ENCODE measurements at places on chromosomes 5 and 9.

- DNase-seq = peak; percentile 41
Observed at GRCh38 chr9:124869466-124869985, 7.6 kb downstream of the ARPC5L start.

DNA sequence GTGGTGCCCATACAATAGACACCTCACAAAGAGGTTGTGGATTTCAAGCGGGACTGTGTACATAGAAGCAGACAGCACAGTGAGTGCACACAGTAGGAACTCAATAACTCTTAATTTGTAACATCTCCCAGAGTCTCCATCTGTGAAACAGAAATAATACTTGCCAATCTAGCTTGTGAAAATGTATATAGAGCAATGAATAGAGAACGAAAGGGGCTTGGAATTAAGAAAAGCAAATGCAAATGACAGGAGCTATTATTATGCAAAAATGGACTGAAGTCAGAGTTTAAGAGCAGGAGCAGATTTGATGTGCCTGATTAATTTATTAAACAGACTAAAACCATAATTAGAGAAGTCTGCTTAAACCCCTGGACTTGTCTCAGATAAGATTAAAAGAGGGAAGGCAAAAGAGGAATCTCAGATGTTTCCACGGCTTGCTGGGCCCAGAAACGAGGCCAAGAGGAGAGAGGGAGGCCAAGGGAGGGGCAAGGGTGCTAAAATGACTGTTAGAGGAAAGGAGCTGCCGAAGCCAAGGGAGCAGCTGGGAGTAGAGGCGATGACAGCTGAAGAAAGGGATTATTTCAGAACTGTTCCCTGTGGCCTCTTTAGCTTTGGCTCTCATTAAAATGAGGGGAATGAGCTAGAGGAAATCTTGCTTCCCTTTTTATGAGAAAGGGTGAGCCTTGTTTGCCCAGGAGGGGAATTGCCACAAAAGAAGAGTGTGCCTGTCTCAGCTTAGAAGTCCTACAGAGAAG lies 72.1 kb downstream of the FEM1C start:
- DNase-seq = no peak

DNA sequence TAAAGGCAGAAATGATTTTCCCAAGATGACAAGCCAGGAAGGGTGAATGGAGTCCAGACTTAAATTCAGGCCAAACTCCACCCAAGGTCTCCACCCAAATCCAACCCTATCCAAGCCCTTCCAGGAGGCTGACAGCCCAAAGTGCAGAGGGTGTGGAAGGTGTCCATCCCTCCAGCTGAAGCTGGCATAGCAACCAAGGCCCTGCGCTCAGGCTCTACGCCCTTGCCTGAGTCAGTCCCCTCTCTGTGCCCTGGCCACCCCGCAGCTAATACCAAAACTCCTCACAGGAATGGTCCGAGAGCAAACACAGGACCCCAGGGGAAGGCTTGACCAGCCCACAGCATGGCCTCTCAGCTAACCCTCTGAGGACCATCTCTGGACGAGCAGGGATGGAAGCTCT lies 2.1 kb downstream of the SEPTIN8 start:
- DNase-seq = no peak

DNA sequence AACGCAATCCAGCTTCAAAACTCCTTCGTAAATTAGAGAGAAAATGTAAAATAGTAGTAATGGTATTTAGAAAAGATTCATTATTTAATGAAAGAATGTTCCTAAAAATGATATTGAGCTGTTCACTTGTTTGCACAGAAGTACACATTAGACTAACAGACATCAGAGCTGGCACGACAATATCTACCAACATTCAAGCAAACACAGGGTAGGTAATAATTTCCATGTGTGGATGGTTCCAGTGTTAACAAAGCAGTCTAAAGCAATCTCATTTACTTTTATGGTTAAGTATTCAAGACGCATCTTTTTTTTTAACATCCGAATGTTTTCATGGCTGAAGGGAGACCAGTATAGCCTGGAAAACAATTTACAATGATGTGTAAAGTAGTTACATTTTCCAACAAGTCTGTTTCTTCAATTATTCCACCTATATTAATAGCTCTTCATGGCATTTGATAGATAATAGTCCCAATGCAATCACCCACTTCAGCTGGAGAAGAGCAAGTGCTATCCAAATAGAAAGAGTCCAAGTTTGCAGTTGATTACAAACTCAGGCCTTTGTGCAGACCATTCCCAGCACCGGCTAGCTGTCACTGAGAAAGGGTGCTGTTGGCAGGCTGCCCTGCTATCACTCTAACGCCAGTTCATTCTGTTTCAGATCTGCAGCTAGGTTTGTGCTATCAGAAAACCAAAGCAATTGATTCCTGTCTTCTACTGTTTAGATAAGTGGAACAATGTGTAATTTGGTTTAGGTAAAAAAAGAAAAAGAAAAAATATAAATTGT lies 458.8 kb downstream of the DTWD2 start:
- DNase-seq = no peak

GRCh38 chr9:25681266-25681665 lies 3.0 kb upstream of the TUSC1 start:
- DNase-seq = peak; percentile 3

DNA sequence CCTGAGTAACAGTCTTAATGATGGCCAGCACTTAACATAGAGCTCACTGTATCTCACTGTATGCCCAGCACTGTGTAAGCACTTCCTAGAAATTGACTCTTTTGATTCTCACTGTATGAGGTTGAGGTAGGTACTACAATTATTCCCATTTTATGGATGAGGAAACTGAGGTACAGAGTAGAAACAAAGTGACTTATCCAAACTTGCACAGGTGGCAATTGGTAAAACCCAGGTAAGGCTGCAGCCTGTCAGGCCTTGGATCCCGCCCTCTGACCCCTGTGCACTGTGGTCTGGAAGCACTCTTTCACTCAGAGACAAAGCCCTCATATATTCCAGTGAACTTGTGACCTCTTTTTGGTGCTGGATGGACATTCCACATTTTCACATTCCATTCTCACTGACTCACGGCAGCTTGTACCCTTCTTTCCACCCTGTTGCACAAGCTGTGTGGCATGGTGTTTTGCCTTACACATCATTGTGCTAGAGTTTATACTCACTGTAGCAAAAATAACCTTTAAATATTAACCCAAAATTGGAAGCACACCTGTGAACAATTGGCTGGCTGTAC lies 21.7 kb downstream of the ANKRD55 start:
- DNase-seq = peak; percentile 90

DNA sequence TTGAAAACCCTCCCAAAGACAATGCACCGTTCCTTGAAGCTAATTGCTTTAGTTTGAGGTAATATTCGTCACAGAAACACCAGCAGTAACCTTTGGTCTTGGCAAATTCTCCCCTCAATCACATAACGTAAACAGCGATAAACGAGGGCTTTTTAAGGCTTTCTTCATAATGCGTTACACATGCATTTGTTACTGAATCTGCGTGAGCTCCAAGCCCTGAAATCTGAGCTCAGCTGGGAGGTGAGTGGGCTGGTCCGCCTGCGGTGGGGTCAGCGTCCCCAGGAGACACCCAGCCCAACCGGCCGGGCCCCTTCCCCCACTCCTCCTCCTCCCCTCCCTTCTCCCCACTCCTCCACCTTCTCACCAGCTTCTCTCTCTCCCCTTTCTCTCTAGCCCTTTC lies 91.1 kb downstream of the BARX1 start:
- no peak for DNase-seq

- DNase-seq = no peak
Observed at GRCh38 chr5:1040571-1040970, 32.0 kb downstream of the NKD2 start.

- no peak for DNase-seq
Observed at GRCh38 chr5:135208555-135208902, 174.5 kb upstream of the PITX1 start.

GRCh38 chr5:40089269-40089668 lies 590.4 kb upstream of the PTGER4 start:
- no peak for DNase-seq

DNA sequence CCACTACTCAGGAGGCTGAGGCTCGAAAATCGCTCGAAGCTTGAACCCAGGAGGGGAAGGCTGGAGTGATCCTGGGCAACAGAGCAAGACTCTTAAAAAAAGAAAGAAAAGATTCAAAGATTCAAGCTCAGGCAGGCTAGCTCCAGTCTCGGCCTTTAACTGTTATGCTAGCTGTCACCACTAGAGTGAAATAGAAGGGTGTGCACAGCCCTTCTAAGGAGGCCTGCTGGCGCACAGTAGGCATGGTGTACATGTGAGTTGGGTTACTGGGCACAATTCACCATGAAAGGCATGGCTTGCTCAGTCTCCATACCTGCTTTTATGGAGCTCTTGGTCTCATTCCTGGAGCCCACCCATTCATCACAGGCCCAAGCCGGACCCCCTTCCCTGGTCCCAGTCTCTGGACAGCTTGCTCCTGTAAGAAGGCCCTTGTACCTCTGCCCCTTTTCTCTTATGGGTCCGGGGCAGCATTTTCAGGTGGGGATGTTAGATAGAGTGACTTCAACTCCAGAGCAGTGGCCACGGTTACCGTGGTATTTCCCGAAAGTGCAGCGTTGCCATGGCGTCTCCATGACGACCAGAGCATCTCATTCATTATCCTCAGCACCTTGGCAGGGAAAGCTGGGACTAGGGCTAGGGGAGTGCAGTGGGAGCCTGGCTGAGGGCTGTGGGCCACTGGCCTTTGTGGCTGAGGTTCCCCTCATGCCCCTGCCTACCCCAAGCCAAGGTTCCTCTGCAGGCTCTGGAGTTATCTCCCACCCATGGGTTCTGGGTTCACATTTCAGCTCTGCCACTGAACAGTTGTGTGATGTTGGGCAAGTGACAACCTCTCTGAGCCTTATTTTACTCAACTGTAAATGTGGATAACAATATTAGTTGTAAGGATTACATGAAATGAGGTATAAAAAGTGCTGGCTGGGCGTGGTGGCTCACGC lies 5.7 kb downstream of the NDST1 start:
- no peak for DNase-seq

GRCh38 chr5:134600600-134600999 lies 32.0 kb downstream of the SAR1B start:
- peak; percentile 31 for DNase-seq

DNA sequence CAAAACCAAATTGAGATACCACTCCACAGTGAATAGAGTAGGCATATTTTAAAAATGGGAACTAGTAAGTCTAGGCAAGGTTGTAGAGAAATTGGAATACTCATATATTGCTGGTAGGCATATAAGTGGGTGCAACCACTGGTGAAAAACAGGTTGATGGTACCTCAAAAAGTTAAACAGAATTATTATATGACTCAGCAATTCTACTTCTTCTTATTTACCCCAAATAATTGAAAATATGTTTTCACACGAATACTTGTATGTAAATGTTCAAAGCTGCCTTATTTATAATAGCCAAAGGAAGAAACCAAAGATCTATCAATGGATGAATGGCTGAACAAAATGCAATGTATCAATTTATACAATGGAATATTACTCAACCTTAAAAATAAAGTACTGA lies 79.1 kb downstream of the CDH9 start:
- no peak for DNase-seq

DNA sequence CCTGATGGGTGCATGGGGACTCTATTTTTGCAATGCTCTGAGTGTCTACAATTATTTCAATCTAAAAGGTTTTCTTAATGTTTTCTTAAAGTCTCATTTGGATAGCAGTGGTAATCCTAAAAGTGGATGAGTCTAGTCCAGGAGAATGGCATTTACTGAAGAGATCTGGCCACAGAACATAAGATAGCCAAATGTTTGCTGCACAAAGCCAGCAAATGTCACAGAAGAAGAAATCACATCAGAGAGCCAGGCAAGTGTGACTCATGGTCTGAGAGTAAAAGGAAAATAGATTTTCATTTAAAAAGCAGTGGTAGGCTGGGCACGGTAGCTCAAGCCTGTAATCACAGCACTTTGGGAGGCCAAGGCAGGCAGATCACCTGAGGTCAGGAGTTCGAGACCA lies 352.7 kb upstream of the GRAMD2B start:
- no peak for DNase-seq

DNA sequence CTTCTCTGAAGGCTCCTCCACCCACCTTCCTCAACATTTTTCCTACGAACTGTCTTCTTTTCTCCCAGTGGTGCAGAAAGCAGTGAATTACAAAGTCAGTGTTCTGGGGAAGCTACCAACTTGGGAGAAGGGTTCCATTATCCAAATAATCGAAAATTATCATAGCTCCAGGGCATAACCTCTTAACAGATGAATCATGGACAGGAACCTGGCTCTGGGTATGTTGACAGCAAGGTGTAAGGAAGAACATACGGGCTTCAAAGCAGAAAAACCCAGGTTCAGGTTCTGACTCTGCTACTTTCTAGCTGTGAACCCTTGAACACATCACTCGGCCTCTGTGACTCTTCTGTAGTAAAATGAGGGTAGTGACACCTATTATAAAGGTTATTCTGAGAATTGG lies 351.3 kb downstream of the ENC1 start:
- DNase-seq = no peak

GRCh38 chr9:113675475-113675941 lies 200.6 kb upstream of the ZNF618 start:
- peak; percentile 97 for DNase-seq

DNA sequence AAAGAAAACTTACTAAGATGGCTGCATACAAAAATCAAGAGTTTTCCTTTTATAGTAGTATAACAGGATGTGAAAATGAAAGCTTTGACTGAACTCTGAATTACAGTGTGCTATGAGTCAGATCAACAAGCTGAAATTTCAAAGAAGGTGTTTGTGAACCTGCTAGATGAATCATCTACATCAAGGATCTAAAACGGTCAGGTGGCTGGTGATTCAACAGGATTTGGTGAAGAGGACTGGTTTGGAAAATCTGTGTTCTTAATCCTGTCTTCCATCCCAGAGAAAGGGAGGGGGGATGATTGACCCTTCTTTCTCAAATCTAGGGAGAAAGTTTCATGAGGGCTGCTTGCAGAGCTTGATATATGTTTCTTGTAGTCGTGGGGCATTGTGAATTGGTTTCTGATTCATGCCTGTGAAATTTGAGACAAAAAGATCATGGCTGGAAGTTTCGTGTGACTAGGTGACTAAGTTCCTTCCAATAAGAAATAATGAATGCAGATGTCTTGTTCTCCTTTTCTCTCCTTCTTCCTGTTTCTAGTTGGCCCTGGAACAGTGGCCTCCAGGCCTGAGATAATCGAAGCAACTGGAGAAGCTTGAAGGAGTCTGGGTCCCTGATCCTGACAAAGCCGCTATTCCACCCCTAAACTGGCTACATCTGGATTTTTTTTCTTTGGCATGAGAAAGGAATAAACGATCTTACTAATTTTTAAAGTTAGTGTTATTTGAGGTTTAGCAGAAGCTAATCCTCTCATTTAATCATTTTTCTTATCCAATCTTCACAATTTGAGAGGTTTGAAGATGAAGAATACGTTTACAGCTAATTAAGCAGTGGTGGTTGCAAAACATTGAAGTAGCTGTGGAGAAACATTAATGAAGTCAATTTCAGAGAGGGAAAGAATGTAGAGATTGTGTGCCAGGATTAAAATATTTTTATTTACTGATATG lies 67.2 kb downstream of the MRPS30 start:
- DNase-seq = peak; percentile 17

GRCh38 chr9:90890146-90890810 lies 88.7 kb downstream of the SYK start:
- DNase-seq = no peak

Measured in AG08395 (cell line).